ENCODE measurements at places on chromosomes 3 and 15.

- DNase-seq = no peak
These were observed 14.6 kb downstream of the TRAIP start for GRCh38 chr3:49841806-49842205.

DNA sequence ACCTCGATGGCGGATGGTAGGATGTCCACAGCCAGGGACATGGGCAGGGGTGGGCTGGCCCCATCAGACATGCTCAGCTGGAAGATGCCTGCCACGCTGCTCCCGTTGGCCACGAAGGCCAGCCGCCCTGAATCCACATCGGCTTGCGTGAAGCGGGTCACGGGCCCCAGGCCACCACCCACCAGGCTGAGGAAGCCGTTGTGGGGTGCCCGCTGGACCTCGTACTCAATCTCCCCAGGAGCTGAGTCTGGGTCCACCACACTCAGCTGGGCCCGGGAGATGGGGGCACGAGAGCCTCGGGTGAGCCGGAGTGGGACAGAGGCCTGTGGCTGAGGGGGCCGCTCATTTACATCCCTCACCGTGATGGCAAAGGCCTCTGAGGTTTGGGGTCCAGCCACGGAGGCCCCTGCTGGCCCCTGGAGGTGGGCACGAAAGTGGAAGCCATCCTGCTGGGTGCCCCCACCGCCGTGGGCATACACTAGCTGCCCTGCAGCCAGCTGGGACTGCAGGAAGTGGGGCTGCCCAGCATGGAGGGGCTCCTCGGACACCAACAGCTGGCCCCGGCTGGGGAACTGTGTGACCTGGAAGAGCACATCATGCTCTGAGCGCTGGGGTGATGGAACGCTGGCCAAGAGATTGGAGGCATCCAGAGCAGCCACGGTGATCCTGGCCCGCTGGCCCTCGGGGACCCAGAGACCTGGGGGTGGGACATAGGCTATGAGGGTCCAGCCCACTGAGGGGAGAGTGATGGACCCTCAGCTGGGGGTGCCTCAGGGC lies 29.2 kb downstream of the SNX33 start:
- DNase-seq = no peak

- no peak for DNase-seq
These were observed 319 bp downstream of the LNP1 start for GRCh38 chr3:100401674-100402041.

DNA sequence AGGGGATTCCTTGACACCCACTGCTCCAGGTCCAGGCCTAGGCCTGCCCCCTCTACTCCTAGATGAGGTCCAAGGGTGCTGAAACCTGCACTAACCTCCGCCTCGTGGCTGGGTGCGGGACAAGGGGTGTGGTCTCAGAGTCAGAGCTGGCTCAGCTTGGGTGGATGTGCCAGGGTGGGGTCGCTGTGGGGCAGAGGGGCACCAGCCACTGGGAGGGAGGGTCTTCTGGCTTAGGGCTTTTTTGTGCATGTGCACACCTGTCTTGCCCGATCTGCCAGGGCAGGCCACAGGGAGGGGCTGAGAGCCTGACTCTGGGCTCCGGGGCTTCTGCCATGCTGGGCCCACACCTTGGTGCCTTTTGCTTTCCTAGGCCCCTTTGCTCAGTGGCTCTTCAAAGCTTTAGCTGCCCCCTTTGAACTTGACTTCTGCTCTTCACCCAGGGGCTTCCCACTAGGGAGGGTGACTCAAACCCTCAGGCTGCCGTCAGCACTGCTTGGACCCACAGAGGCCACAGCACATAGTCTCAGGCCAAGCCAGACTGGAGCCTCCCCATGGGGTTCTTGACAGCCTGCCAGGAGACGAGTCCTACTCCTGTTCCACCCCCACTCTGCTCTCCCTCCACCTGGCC lies 73.0 kb downstream of the KLF13 start:
- no peak for DNase-seq

DNA sequence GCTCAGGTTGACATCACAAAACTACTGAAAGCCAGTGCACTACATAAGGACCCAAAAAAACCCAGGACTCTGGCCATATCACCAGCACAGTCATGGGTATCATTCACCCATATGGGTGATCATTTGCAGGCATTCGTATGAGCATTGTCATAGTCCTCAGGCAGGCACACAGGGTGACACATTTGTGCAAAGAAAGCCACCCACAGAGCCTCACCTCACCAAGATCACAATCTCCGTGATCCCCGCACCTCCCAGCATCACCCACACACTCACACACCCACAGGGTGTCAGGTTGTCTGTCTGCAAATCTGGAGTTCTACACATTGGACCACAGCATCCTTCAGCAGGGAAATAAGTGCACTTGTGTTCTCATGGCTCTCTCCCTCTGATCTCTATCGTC lies 166.0 kb upstream of the LPP start:
- no peak for DNase-seq

GRCh38 chr3:129257609-129258008 lies 8.2 kb downstream of the COPG1 start:
- no peak for DNase-seq

GRCh38 chr3:122002611-122003010 lies 19.4 kb downstream of the ILDR1 start:
- DNase-seq = no peak

All from GOT3 (cell line).